ENCODE measurements at places on chromosomes 1 and 21.
A peak's percentile ranks its signal among the peaks of the same experiment; 100 is the strongest.

DNA sequence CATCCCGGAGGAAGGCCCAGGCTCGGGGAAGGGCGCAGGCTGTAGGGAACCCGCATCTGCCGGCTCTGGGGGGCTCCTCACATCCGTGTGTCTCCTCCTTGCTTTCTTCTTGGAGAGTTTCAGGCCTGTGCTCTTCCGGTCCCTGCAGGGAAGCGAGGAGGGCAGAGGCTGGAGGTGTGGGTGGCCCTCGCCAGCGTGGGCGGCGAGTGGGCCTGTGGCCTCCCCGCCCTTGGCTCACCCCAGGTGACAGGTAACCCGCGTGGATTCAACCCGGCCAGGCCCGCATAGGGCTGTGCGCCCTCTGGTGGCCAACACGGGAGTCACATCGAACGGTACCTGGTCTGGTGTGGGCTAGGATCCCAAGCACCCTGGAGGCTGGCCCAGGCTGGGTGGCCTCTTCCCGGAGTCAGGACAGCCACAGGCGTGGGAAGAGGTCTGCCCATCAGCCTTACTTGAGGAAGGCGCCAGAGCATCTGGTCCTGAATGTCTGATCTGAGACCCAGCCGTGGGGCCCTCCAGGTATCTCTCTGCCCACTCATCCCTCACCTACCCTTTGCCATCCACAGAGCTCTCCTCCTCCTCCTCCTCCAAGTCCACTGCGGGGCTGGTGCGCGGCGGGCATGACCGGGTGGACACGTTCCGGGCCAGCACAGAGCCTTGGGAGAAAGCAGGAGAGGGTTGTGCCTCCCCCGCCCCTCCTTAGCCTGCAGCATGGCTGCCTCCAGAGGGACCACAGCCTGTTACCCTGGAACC, 9.6 kb upstream of the TNFRSF25 start:
- DNase-seq, result no peak

DNA sequence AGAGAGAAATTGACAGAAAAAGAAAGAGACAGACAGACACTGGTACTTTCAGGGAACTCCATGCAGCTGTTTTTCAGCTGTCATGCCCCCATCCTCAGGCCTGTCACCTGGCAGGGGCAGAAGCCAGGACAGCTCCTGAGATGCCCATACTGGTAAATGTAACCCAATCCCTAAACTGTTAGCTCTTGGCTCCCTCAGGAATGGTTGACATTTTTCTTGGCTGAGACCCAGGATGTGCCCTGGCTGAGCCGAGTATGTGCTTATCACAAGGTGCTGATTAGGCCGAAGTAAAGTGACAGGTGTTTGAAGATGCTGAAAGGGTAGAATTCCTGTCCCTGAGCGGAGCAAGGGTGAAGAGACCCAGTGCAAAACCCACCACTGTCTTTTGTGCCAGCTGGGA, 50.7 kb downstream of the PGM1 start:
- DNase-seq, result no peak

DNA sequence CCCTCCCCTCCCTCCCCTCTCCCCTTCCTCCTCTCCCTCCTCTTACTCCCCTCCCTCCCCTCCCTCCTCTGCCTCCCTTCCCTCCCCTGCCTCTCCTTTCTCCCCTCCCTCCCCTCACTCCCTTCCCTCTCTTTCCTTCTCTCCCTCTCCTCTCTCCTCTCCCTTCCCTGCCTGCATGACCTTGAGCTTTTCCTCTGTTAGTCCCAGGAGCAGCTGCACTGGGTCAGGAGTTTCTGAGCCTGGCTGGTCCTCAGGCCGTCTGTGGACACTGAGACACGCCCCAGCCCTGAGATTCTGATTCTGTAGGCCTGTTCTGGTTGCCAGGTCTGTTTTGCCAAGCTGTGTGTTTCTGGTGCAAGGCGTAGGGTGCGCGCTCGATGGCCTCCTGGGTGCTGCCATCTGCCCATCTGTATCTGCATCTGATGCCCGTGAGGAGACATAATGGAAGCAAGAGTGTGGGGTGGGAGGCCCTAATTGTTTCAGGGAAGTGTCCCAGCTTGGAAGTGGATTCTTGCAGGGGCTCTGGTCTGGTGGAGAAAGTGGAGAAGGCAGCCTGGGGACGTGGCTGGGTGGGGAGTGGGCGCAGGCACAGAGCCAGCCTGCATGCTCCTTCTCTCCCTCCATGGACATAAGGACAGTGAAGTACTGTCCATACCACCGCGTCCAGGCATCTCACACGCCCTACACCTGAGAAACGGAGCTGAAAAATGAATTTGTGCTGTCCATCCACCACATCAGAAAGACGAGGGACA, 97.2 kb downstream of the WDR4 start:
- no peak for DNase-seq

DNA sequence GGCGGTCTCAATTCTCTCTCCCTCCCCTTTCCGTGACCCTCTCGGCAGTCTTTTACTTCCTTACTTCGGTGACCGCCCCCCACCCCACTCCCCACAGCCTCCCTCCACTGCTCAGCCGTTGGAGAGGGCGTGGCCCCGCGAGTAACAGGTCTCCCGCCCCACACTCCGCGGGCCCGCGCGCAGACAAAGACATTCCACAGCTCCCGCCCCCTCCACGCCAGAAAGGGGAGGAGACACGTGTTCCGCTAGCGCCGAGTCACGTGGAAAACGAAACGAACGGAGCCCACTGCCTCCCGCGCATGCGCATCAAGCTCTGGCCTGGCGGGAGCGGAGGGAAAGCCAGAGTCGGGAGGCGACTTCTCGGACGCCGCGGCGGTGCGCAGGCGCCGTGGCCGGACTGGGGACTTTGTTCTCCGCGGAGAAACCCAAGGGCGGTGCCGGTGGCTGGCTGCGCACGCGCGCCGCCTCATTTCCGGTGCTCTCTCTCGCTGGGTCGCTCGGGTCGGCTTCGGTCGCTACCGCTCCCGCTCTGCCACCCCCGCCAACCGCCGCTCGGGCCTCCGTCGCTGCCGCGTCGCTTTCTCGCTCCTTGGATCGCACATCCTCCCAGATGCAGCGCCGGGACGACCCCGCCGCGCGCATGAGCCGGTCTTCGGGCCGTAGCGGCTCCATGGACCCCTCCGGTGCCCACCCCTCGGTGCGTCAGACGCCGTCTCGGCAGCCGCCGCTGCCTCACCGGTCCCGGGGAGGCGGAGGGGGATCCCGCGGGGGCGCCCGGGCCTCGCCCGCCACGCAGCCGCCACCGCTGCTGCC, at the start of gene KHDRBS1:
Gene KHDRBS1 (plus strand): TSS at position 483 of the 813 bp plus-strand sequence. CDS start 128 bp downstream, at position 611.
- peak; percentile 98 for DNase-seq

Measured in NCI-H2081 treated with DMSO at 0.1 percent for 48 hours (cell line).